Daoy (cell line): ENCODE measurements at places on chromosomes 3 and 15.

DNA sequence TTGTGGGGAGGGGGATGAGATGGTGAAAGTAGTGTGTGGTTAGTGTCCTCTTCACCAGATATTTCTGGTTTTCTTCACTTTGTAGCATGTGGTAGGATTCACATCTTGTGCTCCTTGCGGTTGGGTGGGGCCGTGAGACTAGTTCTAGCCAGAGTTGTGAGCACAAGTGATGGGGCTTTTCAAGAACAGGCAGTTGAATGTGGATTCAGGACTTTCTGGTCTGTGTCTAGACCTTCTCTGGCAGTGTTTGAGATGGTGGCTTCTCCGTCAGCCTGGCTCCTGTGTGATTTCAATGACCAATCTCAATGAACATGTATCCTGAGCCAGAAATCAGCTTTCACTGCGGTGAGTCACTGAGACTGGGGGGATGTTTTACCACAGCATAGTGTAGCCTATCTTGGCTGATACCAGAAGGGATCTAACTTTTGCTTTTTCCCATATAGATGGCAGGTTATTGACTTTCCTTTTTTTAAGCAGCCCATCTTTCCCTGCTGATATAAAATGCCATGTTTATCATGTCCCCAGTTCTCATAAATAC is 82.6 kb downstream of the RPLP1 start:
- peak; percentile 76 for DNase-seq

DNA sequence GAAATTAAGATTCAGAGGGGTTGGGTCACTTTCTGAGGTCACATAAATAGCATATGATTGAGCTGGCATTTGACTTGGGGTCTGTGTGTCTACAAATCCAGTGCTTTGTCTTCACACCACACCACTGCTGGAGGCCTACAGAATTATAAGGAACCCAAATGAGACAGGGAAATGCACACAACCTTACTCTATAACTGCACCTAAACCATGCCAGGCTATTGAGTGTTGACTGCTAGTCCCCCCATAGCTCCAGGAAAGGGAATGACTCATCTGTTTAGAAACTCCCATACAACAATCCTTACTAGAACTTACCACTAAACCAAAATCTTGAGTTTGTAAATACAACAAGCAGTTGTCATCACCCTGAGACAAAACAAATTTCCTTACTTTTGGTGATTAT is 16.9 kb upstream of the TSC22D2 start:
- peak; percentile 37 for DNase-seq

- no peak for DNase-seq
Measured at GRCh38 chr3:3064297-3064696, 45.9 kb downstream of the IL5RA start.

GRCh38 chr3:14962762-14963161 is 15.4 kb downstream of the NR2C2 start:
- peak; percentile 13 for DNase-seq

DNA sequence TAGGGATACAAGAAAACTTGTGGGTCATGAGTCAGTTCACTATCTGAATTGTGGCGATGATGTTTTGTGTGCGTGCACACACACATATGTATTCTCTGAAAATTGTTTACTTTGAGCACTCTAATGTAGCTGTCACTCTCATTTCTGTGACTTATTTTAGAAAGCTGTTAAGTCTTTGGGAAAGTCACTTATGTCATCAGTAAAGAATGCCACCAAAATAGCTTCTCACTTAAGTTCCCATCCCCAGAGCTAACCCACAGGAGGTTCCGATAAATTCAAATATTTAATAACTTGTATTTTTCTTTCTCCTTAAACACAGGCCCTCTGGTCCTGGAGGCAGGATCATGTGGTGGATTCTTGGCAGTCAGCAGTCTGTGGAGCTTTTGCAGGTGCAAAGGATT is 138.3 kb downstream of the LRIG1 start:
- peak; percentile 39 for DNase-seq

- no peak for DNase-seq
Measured at GRCh38 chr3:127663151-127663550, 9.6 kb upstream of the ABTB1 start.

- DNase-seq: no peak
Measured at GRCh38 chr3:185561958-185562357, 9.6 kb upstream of the LIPH start.

DNA sequence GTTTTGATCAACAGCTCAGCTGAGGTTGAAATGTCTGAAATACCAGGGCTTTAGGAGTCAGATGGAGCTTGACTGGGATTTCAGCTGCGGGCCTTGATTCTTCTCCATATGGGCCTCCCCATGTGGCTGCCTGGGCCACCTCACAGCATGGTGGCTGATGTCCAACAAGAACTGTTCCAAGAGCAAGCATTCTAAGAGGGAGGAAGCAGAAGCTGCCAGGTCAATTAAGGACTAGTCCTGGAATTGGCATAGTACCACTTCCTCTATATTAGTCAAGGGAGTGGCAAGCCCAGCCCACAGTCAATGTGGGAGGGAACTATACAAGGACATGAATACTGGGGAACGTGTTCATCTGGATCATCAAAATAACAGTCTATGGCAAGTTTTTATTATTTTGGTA is 181.7 kb upstream of the ANKRD28 start:
- DNase-seq: peak; percentile 2

GRCh38 chr3:23455084-23455483 is 252.0 kb downstream of the UBE2E2 start:
- peak; percentile 54 for DNase-seq

- DNase-seq: no peak
Measured at GRCh38 chr3:25938566-25939325, 148.9 kb downstream of the OXSM start.

GRCh38 chr15:75577401-75578172 is 1.5 kb downstream of the PTPN9 start:
- DNase-seq: peak; percentile 22

GRCh38 chr3:185647134-185647879 is 61.2 kb downstream of the SENP2 start:
- DNase-seq: no peak

GRCh38 chr3:101813817-101814440 is 34.9 kb downstream of the NXPE3 start:
- no peak for DNase-seq

- no peak for DNase-seq
Measured at GRCh38 chr3:24048843-24049242, 103.8 kb downstream of the NR1D2 start.

DNA sequence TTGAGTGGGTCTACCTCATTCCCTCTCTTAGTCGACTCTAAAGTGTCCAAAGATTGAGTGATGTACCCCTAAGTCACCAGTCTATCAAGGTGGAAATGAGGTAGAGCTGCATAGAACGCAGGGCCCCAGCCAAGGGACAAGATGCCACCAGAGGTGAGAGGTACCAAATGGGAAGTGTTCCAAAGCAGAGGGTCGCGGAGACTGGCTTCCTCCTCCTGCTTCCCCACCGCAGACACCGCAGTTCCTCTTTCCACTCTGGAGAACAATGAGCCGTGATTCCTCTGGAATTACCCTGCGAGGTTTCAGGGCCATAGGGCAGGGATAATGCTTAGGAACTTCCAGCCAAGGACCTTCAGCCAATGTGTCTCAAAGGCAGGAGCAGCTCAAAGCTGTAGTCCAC is 55.8 kb downstream of the DAPK2 start:
- DNase-seq: no peak

DNA sequence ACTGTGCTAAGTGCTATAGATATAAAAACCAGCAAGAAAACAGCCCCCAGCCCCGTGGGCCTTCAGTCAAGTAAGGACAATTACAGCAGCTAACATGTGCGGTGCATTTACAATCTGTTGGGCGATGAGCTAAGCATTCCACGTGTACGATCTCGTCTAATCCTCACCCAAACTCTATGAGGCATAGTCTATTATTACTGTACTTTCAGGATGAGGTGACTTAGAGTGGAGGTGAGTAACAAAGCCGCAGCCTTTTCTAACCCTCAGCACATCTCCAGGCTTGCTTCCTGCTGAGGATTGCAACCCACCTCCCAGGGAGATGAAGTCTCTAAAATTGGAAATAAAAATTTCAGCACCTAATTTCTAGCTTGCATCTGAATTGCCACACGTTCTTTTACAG is 53.2 kb upstream of the MCF2L2 start:
- peak; percentile 64 for DNase-seq

GRCh38 chr3:9727041-9727595 is 4.4 kb upstream of the BRPF1 start:
- peak; percentile 25 for DNase-seq

DNA sequence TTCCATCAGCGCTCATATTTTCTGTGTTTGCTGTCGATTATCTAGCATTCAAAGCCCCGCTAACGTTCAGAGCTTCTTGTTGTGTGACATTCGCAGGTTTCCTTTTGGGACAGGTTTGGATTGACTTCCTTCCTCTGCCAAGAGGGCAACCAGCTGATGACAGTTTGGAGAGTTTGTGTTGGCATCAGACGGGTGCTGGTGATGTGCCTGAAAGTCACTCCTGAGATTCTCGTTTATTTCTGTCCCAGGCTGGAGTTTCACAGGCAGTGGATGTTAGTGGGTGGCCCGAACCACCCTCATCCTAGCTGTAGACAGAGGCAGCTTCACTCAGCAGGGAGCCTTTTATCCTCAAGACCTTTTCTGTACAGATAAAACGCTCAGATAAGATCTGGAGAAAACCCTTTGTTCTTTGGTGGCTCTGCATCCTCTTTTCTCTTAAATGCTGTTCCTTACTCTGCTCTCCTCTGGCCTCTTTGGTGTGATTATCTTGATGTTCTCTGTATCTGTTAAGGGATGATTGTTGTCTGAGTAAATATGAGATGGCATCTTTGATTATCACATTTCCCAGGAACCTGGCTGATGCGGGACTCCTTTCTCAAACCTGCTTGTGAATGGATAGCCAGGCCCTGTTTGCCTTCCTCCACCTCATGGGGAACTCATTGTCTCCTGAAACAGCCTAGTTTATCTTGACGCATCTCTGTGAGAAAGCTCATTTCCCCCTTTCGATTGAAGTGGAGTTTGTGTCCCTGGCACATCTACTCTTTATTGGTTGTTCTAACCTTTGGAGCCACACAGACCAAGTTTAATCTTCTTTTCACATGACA is 35.9 kb downstream of the CGNL1 start:
- DNase-seq: no peak

GRCh38 chr3:23459465-23459864 is 256.3 kb downstream of the UBE2E2 start:
- no peak for DNase-seq

- DNase-seq: no peak
Measured at GRCh38 chr15:84856731-84857417, 27.6 kb upstream of the SLC28A1 start.

DNA sequence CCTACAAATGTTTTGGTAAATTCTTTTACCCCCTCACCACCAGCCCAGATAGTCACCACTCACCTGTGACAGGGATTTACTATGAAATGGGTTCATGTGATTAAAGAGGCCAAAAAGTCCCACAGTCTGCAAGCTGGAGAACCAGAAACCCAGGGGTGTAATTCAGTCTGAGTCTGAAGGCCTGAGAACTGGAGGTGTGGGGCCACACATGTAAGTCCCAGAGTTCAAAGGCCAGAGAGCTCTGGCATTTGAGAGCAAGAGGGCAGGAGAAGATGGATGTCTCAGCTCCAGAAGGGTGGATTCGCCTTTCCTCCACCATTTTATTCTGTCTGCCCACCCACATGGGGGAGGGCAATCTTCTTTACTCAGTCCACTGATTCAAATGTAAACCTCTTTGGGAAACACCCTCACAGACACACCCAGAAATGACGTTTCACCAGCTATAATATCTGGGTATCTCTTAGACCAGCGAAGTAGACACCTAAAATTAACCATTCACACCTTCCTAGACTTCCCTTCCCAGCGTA is 11.9 kb downstream of the RTP3 start:
- no peak for DNase-seq

- no peak for DNase-seq
Measured at GRCh38 chr3:165133188-165133899, 55.0 kb upstream of the SI start.

DNA sequence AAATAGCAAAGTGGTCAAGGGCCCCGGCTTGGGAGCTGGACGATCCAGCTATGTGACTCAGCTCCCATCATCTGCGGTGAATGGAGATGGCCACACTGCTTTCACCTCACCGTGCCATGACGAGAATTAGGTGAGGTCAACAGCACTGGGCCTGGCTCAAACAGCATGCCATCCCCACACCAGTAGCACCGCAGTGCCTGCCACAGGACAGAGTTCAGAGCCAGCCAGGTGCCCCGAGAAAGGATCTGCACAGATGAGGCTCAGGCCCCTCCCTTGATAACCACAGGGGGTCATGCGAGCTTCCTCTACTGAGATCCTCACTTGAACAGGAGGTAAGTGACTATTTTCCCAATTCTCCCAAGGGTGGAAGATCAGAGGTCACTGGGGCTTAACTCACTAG is 29.4 kb downstream of the ZXDC start:
- no peak for DNase-seq
